ENCODE measurements at places on chromosomes 1 and 21. TPM values are rescaled to one million over a fixed set of nuclear protein-coding genes. Genes with fewer than 3 reads are reported as not detected.

The GRIK1 gene
- 0.75 TPM for polyA plus RNA-seq

The PTAFR gene
- 1.3 TPM for polyA plus RNA-seq

The NBPF3 gene
- polyA plus RNA-seq: 14.0 TPM

The GSTM2 gene
- polyA plus RNA-seq: 63.2 TPM

The TAF5L gene
- 12.2 TPM for polyA plus RNA-seq

The PYCR2 gene
- 107 TPM for polyA plus RNA-seq

The MFAP2 gene
- polyA plus RNA-seq: 162 TPM

The SLC30A1 gene
- polyA plus RNA-seq: 3.7 TPM

The CD84 gene
- 0.49 TPM for polyA plus RNA-seq

The LRIG2 gene
- 3.0 TPM for polyA plus RNA-seq

The C1orf167 gene
- not detected for polyA plus RNA-seq

The C8A gene
- not detected for polyA plus RNA-seq

The VANGL2 gene
- 45.5 TPM for polyA plus RNA-seq

The C1orf94 gene
- 3.4 TPM for polyA plus RNA-seq

The DUSP12 gene
- 12.1 TPM for polyA plus RNA-seq

The COX20 gene
- 32.3 TPM for polyA plus RNA-seq

The SYDE2 gene
- polyA plus RNA-seq: 0.49 TPM

The FCRL4 gene
- polyA plus RNA-seq: not detected

All from brain (organoid and tissue), 16 donors.